Caudate nucleus (tissue), 63 donors: ENCODE measurements at places on chromosomes 4 and X.

- no peak for DNase-seq
Observed at GRCh38 chr4:52824270-52824602, 37.9 kb upstream of the RASL11B start.

- DNase-seq = no peak
Observed at GRCh38 chr4:22787753-22788375, 95.1 kb downstream of the GBA3 start.

- DNase-seq = no peak
Observed at GRCh38 chr4:146450524-146450923, 71.2 kb downstream of the SLC10A7 start.

DNA sequence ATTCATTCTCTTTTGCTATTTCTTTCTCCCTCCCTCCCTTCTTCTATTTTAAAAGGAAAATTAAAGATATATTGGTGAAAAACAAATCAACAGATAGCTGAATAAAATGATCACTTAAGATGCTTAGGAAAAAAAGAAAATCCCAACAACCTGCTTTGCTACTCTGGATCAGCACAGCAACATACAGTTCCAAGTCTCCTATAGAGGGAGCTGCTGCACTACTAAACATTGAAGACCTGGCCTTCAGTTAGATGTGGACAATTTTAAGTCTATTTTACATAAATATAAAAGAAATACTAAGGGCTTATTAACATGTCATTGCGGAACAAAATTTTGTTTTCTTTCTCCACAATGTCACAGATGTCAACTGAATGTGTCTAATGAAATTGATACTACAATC, 226.4 kb downstream of the MAGEB5 start:
- no peak for DNase-seq

- no peak for DNase-seq
Observed at GRCh38 chr4:53322696-53323095, 43.2 kb downstream of the SCFD2 start.

- no peak for DNase-seq
Observed at GRCh38 chr4:154807042-154807630, 26.1 kb downstream of the RBM46 start.

- no peak for DNase-seq
Observed at GRCh38 chr4:86744570-86744969, 104.6 kb downstream of the SLC10A6 start.

DNA sequence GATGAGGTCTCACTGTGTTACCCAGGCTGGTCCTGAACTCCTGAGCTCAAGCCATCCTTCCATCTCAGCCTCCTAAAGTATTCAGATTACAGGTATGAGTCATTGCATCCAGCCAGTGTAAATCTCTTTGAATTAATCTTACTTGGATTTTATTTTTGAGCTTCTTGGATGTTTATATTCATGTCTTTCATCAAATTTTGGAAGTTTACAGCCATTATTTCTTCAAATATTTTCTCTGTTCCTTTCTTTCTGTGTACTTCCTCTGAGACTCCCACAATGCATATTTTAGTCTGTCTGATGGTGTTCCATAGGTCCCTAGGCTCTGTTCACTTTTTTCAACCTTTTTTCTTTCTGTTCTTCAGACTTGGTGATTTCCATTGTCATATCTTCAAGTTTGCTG, 34.9 kb downstream of the ZCCHC13 start:
- DNase-seq = no peak

- no peak for DNase-seq
Observed at GRCh38 chr4:3874028-3874415, 107.8 kb downstream of the ADRA2C start.

GRCh38 chr4:76628251-76628650, 193.2 kb downstream of the SHROOM3 start:
- DNase-seq = no peak

DNA sequence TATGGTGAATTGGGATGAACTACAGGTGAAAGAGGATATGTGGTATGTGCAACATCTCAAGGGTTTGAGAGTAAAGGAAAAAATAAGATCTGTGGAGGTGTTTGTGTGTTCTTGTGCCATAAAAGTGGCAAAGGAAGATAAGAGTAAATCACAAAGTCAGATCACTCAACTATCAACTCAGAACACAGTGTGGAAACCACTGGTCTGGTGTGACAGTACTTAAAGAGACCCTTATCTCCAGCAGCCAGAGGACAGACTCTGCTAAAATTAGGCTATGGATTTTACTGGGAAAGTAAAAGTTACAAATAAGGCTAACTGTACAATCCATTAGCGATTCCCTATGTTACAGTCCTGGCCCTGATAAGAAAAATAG, 54.0 kb upstream of the PRDM8 start:
- no peak for DNase-seq

DNA sequence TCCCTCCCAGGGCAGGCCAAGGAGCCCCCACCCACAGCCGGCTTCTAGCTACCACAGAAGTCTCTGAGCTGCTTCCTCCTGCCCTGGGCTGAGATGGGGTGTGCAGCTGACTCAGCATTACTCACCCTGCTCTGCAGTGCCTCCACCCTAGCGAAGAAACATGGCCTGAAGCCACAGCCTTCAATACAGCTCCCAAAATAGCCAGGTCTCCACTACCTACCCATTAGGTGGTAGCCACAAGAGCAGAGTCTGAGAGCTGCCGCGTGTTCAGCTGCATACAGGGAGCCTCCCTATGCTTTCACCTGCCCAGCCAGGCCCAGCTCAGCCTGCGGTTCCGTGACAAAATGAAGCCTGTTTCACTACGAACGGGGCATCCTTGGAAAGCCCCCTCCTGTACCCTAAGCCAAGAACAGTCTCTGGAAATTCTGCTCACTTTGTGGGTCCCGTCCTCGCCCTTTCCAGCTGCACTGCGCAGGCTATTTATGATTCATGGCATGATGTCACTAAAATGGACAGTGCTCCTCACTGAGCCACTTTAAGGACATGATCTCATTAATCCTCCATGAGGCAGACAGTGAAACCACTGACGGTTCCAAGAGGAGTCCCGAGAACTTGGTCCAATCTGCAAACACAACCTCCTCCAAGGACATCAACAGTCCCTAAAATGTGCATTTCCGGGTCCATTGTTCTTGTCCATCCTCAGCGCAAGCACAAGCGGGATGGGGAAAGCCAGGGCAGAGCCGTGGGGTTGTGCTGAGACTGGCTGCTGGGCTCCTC, 20.2 kb downstream of the WDR1 start:
- DNase-seq = peak; percentile 16

- no peak for DNase-seq
Observed at GRCh38 chrX:45602151-45602550, 401.5 kb upstream of the DIPK2B start.

DNA sequence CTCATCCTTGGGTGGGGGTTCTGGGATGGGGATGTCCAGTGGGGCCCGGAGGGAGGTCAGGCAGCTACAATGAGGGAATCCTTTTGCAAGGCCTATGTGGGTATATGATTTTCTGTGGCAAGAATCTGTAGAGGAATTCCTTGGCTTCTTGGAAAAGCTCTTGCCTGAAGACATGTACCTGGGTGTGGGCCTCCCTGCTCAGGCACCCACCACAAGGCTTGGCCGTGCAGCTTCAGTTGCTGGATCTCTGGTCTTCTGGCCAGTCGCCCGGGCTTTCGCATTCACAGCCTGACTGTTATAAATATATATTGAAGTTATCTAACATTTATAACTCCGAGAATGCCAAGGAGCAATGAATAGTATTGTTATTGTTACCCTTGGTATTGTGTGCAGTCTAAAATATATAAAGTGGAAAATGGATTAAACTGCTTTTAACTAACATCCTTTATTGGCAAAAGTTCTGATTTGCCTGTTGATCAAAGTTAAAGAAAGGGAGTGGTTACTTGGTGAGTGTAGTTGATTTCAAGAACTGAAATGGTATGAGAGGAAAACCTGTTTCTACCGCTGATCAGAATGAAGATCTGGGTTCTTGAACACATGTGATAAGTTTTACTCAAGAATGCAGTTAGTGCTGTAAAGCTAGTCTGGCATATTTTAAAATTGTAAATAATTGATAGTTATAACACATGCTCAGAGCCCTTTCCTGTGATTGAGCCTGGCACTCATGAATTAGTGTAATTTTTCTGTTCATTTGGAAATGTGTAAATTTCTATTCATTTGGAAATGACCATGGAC, 36.0 kb downstream of the PTTG2 start:
- no peak for DNase-seq

GRCh38 chr4:89222170-89222569, 85.4 kb downstream of the GPRIN3 start:
- DNase-seq = no peak

DNA sequence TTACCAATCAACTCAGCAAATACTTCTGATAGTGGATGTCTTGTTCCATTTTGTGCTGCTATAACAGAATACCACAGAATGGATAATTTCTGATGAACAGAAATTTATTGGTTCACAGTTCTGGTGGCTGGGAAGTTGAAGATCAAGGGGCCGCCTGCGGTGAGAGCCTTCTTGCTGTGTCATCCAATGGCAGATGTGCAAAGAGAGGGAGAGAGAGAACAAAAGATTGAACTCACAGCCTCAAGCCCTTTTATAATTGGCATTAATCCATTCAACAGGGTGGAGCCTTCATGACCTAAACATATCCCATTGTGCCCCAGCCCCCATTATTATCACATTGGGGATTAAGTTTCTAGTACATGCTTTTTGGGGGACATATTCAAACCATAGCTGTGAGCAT, 86.1 kb downstream of the ADGRG4 start:
- no peak for DNase-seq

- no peak for DNase-seq
Observed at GRCh38 chr4:182010876-182011275, 232.3 kb upstream of the TENM3 start.

- DNase-seq = no peak
Observed at GRCh38 chr4:5615496-5616075, 92.8 kb downstream of the EVC2 start.

DNA sequence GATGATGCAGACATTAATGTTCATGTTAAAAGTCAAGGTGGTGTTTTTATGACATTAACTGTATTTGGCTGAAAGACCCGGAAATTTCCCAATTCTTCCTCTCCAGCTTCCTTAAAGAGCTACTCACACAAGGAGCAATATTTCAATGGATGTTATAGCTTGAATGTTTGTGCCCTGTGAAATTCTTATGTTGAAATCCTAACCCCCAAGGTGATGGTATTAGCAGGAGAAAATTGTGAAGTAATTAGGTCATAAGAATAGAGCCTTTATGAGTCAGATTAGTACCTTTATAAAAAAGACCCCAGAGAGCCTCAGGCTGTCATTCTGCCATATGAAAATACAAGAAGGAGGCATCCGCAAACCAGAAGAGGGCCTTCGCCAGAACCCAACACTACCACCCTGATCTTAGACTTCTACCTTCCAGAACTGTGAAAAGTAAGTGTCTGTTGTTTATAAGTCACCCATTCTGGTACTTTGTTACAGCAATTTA, 3.6 kb downstream of the TLR1 start:
- DNase-seq = no peak

GRCh38 chrX:153640045-153640686, 6.8 kb upstream of the DUSP9 start:
- no peak for DNase-seq

- DNase-seq = no peak
Observed at GRCh38 chr4:60544981-60545380, 655.1 kb upstream of the ADGRL3 start.

GRCh38 chr4:185120631-185120946, 22.5 kb upstream of the SLC25A4 start:
- no peak for DNase-seq

- DNase-seq = no peak
Observed at GRCh38 chrX:146934256-146934655, 119.7 kb upstream of the CXorf51A start.

GRCh38 chr4:65139998-65140397, 530.3 kb downstream of the EPHA5 start:
- no peak for DNase-seq

DNA sequence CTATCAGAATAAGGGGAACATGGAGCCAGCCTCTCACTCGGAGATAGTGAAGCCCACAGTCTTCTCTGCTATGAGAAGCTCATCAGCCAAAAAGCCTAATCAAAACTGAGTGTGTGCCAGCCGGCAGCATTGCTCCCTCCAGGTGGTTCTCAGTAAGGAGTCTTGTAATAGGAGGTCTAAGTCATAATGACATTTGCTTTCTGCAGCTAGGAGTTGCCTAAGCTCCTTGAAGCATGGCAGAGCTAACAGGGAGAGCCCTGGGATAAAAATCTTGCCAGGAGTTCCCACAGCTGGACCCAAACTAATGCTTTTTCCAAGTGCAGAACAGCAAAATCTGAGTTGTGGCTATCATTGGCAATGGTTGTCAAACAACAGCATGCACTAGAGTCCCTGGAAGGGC, 245.2 kb downstream of the SPATA18 start:
- no peak for DNase-seq

DNA sequence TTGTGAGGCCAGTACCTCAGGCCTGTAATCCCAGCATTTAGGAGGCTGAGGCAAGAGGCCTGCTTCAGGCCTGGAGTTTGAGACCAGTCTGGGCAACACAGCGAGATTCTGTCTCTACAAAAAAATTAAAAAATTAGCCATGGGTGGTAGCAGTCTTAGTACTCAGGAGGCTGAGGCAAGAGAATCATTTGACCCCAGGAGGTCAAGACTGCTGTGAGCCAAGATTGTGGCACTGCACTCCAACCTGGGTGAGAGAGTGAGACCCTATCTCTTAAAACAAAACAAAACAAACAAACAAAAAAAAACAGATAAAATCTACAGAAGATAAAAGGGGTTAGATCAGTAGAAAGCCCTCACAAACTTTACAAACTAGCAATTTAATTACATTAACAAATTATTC, 80.7 kb downstream of the MAB21L2 start:
- no peak for DNase-seq

DNA sequence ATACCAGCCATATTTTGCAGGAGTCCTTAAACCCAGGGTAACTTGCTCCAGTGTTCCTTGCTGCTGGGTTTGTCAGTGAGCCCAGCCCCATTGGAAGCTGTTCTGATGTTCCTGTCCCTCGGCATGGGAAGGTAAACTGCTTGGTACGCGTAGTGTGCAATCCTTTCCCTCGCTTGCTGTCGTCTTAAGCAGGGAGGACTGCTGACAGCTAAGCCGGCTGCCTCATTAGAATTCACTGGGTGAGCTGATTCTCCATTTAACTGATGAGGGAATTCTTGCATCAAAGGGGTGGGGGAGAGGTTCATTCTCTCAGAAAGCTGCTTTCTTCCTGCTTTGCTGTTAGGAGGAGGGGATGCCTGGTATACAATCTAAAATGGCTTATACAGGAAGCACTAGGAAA, 164.6 kb downstream of the MID1IP1 start:
- no peak for DNase-seq

DNA sequence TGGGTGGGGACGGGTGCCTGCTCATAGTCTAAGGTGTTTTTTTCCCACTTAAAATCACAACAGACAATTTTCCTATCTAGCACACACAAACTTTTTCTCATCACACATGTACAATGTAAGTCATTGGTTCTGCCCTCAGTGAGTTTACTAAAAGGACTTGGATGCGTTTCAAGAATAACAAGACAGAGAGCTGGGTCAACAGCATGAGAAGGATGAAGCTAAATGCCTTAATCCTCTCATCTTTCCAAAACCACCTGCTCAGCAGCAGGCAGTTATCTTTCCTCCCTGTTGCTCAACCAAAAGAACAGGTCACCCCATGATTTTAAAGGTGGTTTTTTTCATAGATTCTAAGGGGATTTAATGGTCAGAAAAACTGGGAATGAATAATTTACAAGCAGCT, 40.1 kb downstream of the OFD1 start:
- DNase-seq = no peak
